AG04450 (cell line): ENCODE measurements at places on chromosomes 7 and 10. TPM values are rescaled to one million over a fixed set of nuclear protein-coding genes. Genes with fewer than 3 reads are reported as not detected.

- peak; percentile 74 for DNase-seq
These were observed 109.9 kb downstream of the AHR start for GRCh38 chr7:17408245-17408903.

Gene FAM200A
- polyA plus RNA-seq: 8.1 and 11.8 TPM in 2 replicates

DNA sequence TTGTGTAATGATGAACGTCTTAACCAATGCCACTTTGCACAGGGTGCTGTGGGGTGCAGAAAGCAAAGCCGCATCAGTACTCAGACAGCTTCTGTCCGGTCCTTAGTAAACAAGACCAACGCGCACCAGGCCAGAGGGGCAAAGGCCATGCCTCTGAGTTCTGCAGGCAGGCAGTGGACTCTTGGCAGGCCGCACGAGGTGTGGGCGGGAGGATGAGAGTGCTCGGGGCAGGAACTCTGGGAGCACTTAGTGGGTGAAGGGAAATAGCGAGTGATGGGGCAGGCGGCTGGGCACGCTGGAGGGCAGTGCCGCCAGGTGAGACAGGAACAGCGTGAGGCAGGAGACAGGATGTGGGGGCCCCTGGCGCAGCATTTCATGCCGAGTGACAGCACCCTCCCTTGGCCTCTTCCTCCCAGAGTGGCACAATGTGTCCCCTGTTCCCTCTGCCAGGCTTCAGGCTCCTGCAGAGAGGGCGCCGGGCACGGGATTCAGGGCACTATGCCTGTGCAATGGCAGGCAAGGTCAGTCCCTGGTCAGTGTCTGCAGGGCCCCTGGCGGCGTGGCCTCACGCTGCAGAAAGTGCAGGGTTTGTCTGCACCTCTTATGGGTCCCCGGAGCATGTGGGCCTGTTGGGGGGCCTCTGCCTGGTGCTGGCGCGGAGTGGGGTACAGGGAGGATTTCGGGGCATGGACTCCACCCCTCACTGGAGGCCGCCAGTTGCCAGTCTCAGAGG, 60.4 kb downstream of the VIPR2 start:
- DNase-seq: no peak

GRCh38 chr7:16652888-16653287, 6.9 kb downstream of the BZW2 start:
- DNase-seq: no peak

Gene CYP2C8
- 0.06 and 0.09 TPM in 2 replicates for polyA plus RNA-seq

Gene STRIP2
- 1.3 and 1.7 TPM in 2 replicates for polyA plus RNA-seq

Gene PIP
- not detected in 2 replicates for polyA plus RNA-seq

Gene SHH
- polyA plus RNA-seq: 0.01 TPM in 1 of 2 replicates, not detected in the other

DNA sequence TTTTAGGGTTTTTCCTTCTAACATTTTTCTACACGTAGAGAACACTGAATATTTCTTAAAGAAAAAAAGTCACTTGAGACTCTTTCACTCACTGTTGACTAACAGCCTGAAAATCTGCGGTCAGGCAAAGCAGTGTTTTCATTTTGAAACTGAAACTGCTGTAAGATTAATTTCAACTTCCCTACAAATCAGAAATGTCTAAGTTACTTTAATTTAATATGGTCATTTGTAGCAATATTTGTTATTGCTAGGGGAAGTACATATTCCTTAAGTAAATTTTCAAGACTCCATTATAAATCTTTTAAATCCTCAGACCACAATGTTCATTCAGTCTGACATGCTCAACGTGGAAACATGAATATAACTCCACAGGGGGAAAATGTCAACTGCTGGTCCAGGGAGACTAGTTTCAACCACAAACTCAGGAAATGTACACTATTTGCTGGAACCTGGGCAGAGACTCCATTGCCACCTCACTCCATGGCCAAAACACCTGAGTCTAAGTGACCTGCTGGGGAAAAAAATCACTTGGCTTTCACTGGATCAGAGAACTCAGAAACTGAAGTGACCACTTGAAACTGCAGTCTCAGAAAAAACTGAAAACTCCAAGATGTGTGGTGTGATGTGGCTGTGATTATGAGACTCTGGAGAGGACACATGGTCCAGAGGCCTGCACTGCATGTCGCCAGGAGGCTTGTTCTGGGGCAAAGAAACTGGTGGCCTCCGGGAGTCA, 161.2 kb downstream of the TAX1BP1 start:
- no peak for DNase-seq

GRCh38 chr10:87667493-87667892, 7.8 kb downstream of the PAPSS2 start:
- no peak for DNase-seq

DNA sequence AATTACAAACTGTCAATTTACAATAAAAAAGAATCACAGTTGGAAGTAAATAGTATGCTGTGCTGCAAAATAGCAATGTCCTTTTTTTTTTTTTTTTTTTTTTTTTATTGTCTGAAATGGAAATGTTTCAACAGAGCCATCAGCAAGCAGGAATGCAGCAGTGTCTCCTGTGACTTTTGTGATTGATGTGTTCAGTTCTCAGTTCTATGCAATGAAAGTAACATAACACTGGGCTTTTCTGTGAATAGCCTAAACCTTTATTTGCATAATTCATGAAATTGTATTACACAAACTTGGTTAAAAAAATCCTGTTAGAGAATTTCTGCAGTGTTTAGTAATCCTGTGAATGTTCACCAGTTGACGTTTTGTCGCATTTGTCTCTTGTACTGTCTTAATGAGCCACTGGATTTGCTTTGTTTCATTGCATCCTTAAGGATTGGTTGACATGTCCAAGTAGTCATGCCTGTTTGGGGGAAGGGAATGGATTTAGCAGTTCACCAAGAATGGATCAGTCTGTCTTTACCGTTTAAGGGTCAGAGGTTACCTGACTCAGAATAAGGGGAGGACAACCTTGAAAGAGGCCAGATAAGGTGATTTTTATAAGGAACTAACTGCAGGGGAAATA, 192.7 kb downstream of the MLLT10 start:
- DNase-seq: no peak

DNA sequence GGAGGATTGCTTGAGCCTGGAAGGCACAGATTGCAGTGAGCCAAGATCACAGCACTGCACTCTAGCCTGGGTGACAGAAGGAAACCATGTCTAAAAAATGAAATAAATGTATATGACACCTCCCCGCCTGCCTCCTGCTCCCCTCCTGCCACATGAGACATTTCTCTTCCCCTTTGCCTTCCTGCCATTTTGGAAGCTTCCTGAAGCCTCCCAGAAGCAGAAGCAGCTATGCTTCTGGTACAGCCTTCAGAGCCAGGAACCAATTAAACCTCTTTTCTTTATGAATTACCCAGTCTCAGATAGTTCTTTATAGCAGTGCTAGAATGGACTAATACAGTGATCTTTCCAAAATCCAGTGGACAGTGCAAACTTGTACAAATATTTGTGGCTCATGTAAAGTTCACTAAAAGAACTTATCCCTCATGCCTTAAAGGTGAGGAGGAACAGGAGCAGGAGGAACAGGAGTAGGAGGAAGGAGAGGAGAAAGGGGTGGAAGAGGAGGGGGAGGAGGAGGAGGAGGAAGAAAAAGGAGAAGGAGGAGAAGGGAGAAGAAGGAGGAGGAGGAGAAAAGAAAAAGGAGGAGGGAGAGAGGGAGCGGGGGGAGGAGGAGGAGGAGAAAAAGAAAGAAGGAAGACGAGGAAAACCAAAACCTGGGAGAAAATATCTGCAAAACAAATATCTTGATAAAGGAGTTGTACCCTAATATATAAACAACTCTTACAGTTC, 2.8 kb upstream of the ABI1 start:
- DNase-seq: no peak

Gene AKR1C8
- polyA plus RNA-seq: not detected in 2 replicates

DNA sequence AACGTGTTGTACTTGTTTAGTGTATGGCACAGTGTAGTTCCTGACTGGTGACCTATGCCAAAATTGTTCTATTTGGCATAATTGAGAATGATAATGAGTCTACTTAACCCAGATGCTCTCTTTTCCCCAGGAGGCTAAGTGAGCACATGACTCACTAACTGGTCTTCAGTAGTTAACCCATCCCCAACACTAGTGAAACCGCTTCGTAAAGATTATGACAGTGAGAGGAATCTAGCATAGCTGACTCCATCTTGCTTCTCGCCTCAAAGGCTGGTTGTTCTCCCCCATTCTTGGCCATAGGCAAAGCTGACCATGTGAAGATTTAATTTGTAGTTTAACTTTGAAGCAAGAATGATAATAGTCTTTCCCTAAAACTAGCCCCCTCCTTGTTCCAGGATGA, 47.2 kb downstream of the CDK1 start:
- no peak for DNase-seq

DNA sequence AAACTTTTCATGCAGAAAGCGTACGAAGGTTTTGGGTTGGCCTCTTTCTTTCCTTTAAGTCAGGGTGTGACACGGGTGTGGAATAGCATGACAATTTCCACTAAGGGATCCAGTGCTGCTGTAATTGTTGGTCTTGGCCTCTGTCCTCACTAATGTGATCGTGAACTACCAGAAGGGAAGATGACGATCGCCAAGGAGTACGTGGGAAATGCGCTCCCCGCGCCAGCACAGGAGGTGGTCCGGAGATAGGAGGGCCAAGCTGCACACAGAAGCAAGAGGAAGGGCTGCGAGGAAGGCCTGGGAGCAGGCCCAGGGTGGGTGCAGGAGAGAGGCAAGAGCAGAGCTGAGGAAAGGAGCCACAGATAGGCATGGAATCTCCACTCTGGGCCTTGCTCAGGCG, 79.7 kb upstream of the PODXL start:
- no peak for DNase-seq

DNA sequence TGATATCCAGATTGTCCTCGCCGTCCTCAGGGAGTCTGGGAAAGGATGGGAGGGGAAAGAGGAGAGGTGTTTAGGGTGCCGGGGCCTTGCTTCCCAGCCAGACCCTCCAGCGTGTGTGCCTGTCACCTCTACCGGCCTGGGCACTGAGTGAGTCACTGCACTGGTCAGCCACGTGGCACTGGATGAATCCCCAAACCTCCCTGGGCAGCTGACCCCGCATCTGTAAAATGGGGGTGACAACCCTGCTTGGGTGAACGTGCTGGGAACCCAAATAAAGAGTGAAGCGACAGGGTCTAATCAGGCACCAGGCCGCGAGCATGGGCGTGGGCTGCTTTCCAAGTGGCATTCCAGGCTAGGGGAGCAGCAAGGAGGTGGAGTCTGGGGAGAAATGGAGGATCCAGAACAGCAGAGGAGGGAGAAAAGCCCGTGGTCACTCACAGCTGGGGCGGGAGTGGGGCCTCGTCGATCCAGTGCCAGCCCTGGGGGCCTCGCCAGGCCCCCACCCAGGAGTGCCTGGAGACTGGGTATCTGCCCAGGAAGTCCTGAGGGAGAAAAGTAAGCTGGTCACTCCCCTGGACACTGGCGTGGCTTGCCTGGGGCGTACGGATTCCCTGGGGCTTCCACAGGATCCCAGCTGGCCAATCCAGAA, 29.7 kb downstream of the KLRG2 start:
- no peak for DNase-seq

GRCh38 chr10:100792574-100792973, 47.2 kb downstream of the PAX2 start:
- DNase-seq: no peak

GRCh38 chr7:2359610-2360009, 5.0 kb downstream of the EIF3B start:
- no peak for DNase-seq

GRCh38 chr10:63166742-63167258, 33.7 kb downstream of the NRBF2 start:
- peak; percentile 65 for DNase-seq

- peak; percentile 98 for DNase-seq
These were observed 10.3 kb upstream of the STK17A start for GRCh38 chr7:43572516-43573049.

- DNase-seq: no peak
These were observed 175.9 kb downstream of the BAMBI start for GRCh38 chr10:28853195-28853594.

DNA sequence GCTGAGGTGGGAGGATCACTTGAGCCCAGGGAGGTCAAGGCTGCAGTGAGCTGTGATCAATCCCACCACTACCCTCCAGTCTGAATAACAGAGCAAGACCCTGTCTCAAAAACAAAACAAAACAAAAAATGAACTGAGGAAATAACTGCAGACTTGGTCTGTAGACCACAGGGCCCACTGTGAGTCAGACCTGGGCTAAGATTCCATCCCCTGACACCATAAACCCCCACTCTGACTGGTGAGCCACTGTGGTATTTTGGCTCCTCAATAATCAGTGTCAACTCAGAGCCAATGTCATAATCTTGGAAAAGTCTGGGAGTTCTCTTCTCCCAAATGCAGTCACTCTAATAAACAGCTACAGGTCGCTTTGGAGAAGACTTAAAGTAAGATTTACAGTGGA, 24.0 kb upstream of the ERCC6 start:
- DNase-seq: no peak

Gene C10orf105
- 0.01 TPM in 1 of 2 replicates, not detected in the other for polyA plus RNA-seq

Gene NPFFR1
- polyA plus RNA-seq: 0.01 TPM in 1 of 2 replicates, not detected in the other

Gene ARL3
- polyA plus RNA-seq: 16.5 and 19.2 TPM in 2 replicates

GRCh38 chr7:102432442-102433218, 745 bp upstream of the ORAI2 start:
- DNase-seq: no peak

DNA sequence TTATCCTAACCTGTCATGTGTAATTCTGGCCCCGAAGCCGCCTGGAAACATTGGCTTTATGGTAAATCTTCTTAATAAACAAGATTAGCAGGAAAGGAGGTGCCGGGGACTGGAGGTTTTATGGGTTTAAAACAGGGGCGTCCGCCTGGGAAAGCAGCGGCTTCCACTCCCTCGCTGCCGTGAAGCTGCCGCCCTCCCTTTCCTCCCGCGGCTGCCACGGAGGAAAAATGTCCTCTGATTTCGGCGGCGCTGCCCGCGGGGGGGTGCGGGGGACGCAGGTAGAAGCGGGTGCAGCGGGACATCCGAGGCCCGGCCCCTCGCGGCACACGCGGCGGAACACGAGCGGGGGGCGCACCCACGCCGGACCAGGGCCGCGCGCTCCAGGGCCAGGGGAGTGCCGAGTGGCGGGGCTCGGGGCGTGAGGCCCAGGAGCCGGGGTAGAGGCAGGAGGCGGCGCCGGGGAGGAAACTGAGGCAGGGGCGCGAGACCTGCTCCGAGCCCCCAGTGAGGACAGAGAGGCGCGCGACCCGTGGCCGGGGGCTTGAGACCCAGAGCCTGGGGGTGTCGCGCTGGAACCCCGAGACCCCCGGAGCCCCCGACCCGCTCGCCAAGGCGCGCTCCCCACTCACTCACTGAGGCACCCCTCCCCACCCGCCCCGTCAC, 993 bp downstream of the PTPRN2 start:
- DNase-seq: no peak

DNA sequence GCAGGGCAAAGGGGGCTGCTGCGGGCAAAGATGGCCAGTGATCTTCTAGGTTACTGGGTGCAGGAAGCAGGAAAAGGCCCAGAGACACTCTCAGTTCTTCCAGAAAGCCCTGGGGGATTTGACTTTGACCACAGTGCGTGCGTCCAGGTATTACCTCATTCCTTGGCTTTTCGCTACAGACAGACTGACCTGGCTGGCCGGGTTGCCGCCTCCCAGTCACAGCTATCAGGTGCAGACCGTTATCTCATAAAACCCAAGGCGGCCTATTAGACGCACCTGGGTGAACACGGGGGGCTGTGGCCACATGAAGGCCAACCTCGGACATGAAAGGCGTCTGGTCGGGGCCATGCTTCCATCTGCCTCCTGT, 80.3 kb downstream of the FOXL3 start:
- no peak for DNase-seq

Gene ANKRD61
- polyA plus RNA-seq: 0.19 and 0.22 TPM in 2 replicates

Gene GFRA1
- 6.8 and 7.5 TPM in 2 replicates for polyA plus RNA-seq

GRCh38 chr10:78351809-78352208, 318.1 kb downstream of the RPS24 start:
- no peak for DNase-seq
